Daoy (cell line): ENCODE measurements at places on chromosomes 13 and 19. TPM values are rescaled to one million over a fixed set of nuclear protein-coding genes. Genes with fewer than 3 reads are reported as not detected.

CYP4F8 gene
- not detected in 2 replicates for total RNA-seq

KLK4 gene
- total RNA-seq: not detected in 2 replicates

PSG11 gene
- not detected in 2 replicates for total RNA-seq

ANKRD24 gene
- 0.34 and 0.74 TPM in 2 replicates for total RNA-seq

DPF1 gene
- 5.3 and 6.4 TPM in 2 replicates for total RNA-seq

PIBF1 gene
- total RNA-seq: 12.3 and 21.0 TPM in 2 replicates

GCDH gene
- total RNA-seq: 47.0 and 91.3 TPM in 2 replicates

WTIP gene
- 0.83 and 8.3 TPM in 2 replicates for total RNA-seq

ZNF729 gene
- not detected in 2 replicates for total RNA-seq

GJA3 gene
- total RNA-seq: 0.89 and 1.4 TPM in 2 replicates

LGI4 gene
- not detected in 2 replicates for total RNA-seq

PCDH20 gene
- 0.11 and 0.21 TPM in 2 replicates for total RNA-seq

WBP4 gene
- total RNA-seq: 10.0 and 10.5 TPM in 2 replicates

ZNF99 gene
- not detected in 2 replicates for total RNA-seq

NPAS1 gene
- total RNA-seq: 0.27 TPM in 1 of 2 replicates, not detected in the other

CAPN12 gene
- not detected in 2 replicates for total RNA-seq
